Epithelial cell of proximal tubule (primary cell): ENCODE measurements at places on chromosomes 1 and 21. TPM values are rescaled to one million over a fixed set of nuclear protein-coding genes. Genes with fewer than 3 reads are reported as not detected.

LCE2C gene
- not detected in 2 replicates for total RNA-seq

CDK18 gene
- total RNA-seq: 4.6 and 17.3 TPM in 2 replicates

PROX1 gene
- under 0.01 and 0.06 TPM in 2 replicates for total RNA-seq

CRYAA gene
- not detected in 2 replicates for total RNA-seq

CHD5 gene
- total RNA-seq: under 0.01 TPM in 1 of 2 replicates, not detected in the other

C1orf210 gene
- 0.29 and 2.5 TPM in 2 replicates for total RNA-seq

CHI3L2 gene
- not detected in 2 replicates for total RNA-seq

AHDC1 gene
- total RNA-seq: 7.2 and 10.8 TPM in 2 replicates

DTL gene
- 17.6 and 31.5 TPM in 2 replicates for total RNA-seq

MFAP2 gene
- 42.2 and 53.2 TPM in 2 replicates for total RNA-seq

ARHGAP29 gene
- total RNA-seq: 131 and 132 TPM in 2 replicates

MUL1 gene
- total RNA-seq: 24.6 and 30.4 TPM in 2 replicates

AMY2A gene
- total RNA-seq: not detected in 2 replicates

LPAR3 gene
- 1.2 and 1.8 TPM in 2 replicates for total RNA-seq

DAB1 gene
- total RNA-seq: under 0.01 TPM in 1 of 2 replicates, not detected in the other

TOR1AIP1 gene
- total RNA-seq: 35.3 and 50.5 TPM in 2 replicates

YBEY gene
- total RNA-seq: 7.0 and 10.9 TPM in 2 replicates

SLAMF7 gene
- 0.06 TPM in 1 of 2 replicates, not detected in the other for total RNA-seq

PDE9A gene
- total RNA-seq: 1.3 and 2.0 TPM in 2 replicates

WLS gene
- 14.4 and 19.0 TPM in 2 replicates for total RNA-seq

KRTAP19-3 gene
- total RNA-seq: not detected in 2 replicates

SMIM34 gene
- total RNA-seq: not detected in 2 replicates

ELAVL4 gene
- 1.2 TPM in 1 of 2 replicates, not detected in the other for total RNA-seq

SERPINC1 gene
- total RNA-seq: not detected in 2 replicates

CACHD1 gene
- 5.9 and 6.7 TPM in 2 replicates for total RNA-seq

STIL gene
- 17.3 and 26.8 TPM in 2 replicates for total RNA-seq

IL19 gene
- total RNA-seq: not detected in 2 replicates

ERVH48-1 gene
- not detected in 2 replicates for total RNA-seq

FTCD gene
- not detected in 2 replicates for total RNA-seq

HES3 gene
- not detected in 2 replicates for total RNA-seq

C4BPA gene
- total RNA-seq: not detected in 2 replicates

MTMR11 gene
- 8.9 and 10.1 TPM in 2 replicates for total RNA-seq

SMCP gene
- not detected in 2 replicates for total RNA-seq

DCST2 gene
- 0.12 TPM in 1 of 2 replicates, not detected in the other for total RNA-seq

PARP1 gene
- total RNA-seq: 190 and 312 TPM in 2 replicates

TCHHL1 gene
- total RNA-seq: not detected in 2 replicates

SYNC gene
- 6.6 and 10.3 TPM in 2 replicates for total RNA-seq

ADORA3 gene
- not detected in 2 replicates for total RNA-seq

PWP2 gene
- total RNA-seq: 5.0 and 6.6 TPM in 2 replicates

ARTN gene
- total RNA-seq: 2.0 and 14.1 TPM in 2 replicates

GPR157 gene
- 1.7 and 3.0 TPM in 2 replicates for total RNA-seq

TRIM17 gene
- total RNA-seq: 1.7 and 10.4 TPM in 2 replicates

USH2A gene
- total RNA-seq: not detected in 2 replicates

OR6K3 gene
- total RNA-seq: not detected in 2 replicates

TOMM20 gene
- 101 and 123 TPM in 2 replicates for total RNA-seq

CFHR2 gene
- not detected in 2 replicates for total RNA-seq

IKBKE gene
- 15.6 and 22.3 TPM in 2 replicates for total RNA-seq

ASTN1 gene
- 0.23 TPM in 1 of 2 replicates, not detected in the other for total RNA-seq

TGFBR3 gene
- 3.8 and 6.9 TPM in 2 replicates for total RNA-seq

RNPC3 gene
- total RNA-seq: 5.1 and 6.4 TPM in 2 replicates

ZNF326 gene
- 7.6 and 9.1 TPM in 2 replicates for total RNA-seq

ERG gene
- 0.29 TPM in 1 of 2 replicates, not detected in the other for total RNA-seq

CFHR4 gene
- not detected in 2 replicates for total RNA-seq

EDARADD gene
- 1.1 and 3.3 TPM in 2 replicates for total RNA-seq

BARHL2 gene
- total RNA-seq: not detected in 2 replicates

TTLL10 gene
- total RNA-seq: not detected in 2 replicates
